Fibroblast of skin of right quadriceps (primary cell): ENCODE measurements at places on chromosomes 1 and 21.

DNA sequence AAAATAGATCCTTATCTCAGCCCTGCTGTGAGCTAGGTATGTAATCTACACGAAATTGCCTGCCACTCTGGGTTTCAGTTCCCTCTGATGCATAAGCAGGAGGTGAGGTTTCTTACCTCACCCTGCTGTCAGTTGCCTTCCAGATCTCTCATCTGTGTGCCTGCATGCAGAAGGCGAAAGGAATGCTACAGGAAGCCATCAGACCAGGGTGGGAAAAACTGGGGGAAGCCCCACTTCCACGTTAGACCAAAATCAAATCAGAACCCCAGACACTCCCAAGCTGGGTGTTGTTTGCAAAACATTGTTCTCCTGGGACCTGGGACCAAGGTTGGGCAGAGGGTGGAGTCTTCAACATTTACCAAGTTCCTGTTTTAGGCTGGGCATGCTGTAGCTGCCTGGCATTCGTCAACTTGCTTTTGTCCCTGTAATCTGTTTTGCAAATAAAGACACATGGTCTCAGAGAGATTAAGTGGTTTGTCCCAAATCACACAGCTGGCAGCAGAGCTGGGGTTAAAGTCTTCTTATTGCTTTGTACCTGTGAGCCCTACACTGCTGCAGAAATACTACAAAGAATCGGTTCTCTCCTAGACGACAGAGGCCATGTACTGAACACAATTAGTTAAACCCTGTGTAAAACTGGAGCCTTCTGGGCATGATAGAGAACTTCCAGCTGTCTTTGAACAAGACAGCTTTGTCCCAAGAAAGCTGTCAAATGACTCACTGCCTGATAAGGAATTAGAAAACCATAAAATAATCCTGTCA, 389.7 kb upstream of the RUNX1 start:
- DNase-seq, result no peak

GRCh38 chr1:186207391-186208085, 167.5 kb downstream of the TPR start:
- peak; percentile 62 for DNase-seq

DNA sequence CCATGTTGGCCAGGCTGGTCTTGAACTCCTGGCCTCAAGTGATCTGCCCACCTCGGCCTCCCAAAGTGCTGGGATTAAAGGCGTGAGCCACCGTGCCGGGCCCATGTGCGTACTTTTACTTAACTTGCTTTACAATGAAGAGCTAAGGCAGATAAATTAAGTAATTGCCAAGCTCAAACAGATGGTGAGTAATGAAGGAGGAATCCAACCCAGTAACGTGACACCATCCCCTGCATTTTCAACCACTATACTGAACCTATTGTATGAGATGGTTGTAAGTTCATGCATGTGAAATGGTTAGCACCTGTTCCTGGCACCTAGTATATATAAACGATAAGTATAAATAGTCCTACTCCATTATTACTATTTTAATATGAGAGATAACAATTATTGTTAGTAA, 588.0 kb upstream of the BEND5 start:
- peak; percentile 39 for DNase-seq

- DNase-seq, result peak; percentile 25
Measured at GRCh38 chr1:97070376-97070775, 348.8 kb downstream of the PTBP2 start.

DNA sequence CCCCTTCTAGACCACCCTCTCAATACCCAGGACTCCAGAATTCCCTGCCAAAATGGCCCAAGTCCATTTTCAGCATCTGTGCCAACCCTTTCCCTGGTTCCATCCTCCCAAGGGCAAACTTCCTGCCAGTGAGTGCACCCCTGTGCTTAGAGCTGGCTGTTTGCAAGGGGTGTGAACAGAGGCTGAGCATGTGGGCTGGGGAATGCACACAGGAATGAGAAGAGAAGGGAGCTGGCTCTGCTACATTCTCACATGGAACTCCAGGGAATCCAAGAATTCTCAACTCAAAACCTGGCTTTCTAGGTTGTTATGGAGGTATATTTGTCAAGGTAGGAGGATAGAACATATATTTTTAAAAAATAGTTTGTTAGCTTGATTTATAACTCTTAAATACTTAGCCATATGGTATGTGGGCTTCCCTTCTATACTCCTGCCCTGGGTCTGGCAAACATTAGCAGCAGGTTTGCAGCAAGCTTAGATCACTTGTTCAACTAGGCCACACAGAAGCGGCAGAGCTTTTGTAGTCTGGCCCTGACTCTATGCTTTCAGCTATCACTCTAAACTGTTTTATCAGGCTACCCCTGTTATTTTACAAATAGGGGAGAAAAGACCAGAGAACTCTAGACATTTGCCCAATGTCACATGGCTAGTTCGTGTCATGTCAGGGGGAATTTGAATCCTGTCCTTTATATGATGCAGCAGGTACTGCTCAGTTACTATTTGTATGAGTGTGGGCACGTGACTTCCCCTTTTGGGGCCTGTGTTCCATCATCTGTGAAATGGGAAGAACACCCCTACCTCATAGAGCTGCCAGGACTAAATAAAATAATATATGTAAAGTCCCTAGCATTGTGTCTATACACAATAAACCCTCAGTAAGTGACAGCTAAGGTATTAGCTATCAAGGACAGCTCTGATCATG, 8.1 kb upstream of the STMN1 start:
- DNase-seq, result peak; percentile 33

DNA sequence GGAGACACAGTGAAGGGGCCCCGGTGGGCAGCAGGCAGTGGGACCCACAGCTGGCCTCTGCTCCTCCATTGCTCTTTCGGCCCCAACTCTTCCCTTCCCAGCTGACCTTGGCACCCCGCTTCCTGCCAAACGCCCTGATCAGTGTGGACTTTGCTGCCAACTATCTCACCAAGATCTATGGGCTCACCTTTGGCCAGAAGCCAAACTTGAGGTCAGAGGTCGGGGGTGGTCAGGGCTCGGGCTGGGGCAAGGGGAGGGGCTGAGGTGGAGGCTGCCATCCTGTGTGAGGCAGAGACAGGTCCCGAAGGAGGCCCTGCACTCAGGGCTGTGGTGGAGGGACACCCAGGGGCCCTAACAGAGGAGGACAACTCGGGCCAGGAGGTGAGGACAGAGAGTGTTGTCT, 13.7 kb downstream of the PODN start:
- DNase-seq, result no peak

DNA sequence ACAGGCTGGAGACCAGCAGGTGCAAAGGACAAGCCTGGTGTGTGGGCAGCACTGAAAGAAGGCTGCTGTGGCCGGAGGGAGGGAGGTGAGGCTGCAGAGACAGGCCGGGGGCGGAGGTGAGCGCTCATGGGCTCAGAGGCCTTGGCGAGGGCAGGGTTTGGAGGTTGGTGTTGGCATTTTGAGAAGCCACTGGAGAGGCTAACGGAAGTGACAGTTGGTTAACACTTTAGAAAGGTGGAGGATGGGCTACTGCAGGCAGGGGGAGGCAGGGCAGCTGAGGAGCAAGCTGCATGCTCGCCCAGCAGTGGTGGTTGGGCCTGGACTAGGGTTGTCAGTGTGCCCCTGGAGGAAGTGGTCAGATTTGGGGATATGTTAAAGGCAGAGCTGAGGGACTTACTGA, 37.5 kb downstream of the QSOX1 start:
- DNase-seq, result no peak

DNA sequence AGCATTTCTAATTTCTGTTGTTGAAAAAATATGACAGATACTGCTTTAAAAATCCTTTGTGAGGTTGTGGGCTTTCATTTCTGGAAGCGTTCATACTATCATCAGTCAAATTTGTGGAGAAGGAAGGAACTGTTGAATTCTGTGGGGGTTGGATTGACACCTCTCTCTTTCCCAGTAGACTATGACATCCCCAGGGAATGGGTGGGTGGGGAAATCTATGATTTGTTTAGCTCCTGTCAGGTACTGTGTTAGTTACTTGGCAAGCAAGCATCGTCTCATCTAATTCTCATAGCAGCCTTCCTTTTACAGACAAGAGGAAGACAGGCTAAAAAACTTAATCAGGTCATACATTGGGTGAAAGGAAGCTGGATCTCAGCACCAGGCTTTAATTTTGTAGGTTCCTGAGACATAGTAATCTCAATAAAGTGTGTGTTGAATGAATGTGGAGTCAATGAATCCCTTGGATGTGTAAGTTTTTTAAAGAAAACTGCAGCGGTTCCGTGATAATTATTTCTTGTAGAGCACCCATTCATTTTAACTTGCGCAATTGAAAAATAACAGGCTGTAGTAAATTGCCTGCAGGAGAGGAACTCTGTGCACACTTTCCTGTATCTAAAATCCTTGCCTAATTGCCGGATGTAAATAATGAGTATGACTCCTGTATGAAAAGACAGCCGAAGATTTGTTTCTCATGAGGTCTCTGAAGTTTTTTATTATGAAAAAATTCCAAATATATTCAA, 60.6 kb downstream of the MYOM3 start:
- no peak for DNase-seq

DNA sequence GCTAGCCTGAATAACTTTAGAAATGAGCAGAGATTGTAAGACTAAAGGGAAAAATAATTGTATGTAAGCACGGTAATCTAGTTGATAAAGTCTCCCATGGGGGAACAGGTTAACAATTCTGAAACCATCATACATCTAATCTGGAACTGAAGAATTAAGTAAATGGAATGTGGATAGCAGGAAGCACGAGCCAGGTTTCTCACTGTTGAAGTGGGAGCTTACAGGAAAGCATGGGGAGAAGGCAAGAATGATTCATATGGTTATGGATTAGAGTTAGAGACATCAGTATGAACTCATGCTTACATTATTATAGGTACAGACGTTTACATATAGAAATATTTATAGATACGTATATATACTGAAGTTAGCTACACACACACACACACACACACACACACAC, 83.0 kb downstream of the LEPR start:
- peak; percentile 36 for DNase-seq

DNA sequence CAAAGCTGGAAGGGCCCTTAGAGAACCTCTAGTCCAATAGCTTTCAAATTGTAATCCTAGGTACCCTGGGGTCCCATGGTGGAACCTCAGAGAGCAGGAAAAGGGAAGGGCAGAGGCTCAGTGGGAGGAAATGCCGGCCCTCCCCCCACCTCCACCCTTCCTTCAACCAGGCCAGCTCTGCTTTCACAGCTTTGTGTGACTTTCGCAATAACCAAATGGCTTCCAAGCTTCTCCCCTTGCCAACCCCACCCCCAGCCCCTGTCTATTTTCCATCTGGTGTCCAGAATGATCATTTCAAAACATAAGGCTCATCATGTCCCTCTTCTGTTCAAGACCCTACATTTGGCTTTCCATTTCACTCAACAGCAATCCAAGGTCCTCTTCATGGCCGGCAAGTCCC, 74.4 kb downstream of the CD58 start:
- DNase-seq, result peak; percentile 59

DNA sequence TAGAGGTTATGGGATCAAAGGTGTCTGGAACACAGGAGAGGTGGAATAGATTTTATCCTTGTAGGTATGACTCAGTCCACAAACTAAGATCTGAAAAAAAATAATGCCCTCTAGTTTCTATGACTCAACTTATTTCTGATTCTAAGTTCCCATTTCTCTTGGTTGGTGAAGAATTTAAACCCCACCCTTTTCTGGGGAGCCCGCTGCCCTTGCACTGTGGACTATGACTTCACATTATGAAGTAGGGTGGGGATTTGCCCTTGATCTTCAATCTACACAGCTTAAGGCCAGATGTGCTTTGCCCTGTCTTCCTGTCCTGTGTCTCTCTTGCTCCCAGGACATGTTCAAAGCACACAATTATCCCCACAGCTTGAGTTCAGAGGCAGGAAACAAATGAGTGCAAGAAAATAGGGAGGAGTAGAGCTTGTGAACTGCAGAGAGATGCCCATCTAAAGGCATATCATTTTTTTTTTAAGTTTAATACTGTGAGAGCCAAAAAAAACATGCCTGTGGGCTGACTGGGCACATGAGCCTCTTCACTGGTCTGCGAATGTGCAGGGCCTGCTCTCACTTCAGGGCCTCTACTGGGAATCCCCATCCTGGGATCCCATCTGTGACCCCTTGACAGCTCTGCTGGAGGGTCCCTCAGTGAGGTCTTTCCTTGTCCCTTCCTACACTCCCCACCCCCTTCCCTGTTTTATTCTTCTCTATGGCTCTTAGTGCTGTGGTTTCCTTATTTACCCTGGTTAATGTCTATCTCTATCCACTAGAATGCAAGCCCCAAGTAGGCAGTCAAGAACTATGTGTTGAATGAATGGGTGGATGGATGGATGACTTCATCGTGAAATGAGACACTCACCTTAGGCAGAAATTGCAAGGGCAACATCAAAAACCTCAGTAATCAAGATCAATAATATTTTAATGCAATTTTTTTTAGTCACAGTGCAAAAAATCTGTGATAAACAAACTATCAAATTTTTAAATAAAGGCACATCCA, 61.5 kb downstream of the CD58 start:
- peak; percentile 76 for DNase-seq

DNA sequence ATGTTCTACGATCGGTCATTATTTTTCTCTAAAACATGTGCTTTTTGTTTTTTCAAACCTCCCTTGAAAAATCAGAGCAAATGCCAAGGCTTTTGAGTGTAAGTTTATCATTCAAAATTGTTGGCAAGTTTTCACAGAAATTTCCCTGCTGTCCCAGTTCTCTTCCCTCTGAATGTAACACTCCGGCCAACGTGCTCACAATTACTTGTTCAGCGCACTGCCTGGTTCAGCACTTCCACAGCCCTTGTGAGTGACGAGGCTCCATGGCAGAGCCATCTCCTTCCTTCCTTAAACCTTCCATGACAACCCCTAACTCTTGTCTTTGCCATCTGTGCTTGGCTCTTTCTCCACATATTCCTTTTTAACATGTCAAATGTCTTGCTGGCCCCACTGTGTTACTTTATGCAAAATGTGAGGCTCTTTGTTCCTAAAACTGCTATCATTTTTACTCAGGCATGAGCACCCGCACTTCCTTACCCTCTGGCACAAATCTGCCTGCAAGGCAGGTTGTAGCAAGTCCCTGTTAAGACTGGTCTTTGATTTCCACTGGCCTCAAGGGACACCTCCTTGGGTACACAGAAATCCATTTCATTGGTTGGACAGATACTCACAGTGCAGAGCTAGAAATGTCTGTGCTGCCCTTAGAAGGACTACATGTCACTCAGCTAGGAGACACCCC, 142.8 kb downstream of the HUNK start:
- no peak for DNase-seq

- no peak for DNase-seq
Measured at GRCh38 chr1:110606657-110607535, 738 bp upstream of the KCNA2 start.

- DNase-seq, result no peak
Measured at GRCh38 chr1:65963156-65963888, 170.6 kb downstream of the PDE4B start.

- DNase-seq, result no peak
Measured at GRCh38 chr1:16474166-16474800, 33.8 kb downstream of the NECAP2 start.

GRCh38 chr1:235823684-235824083, 43.0 kb downstream of the LYST start:
- no peak for DNase-seq
